ENCODE measurements at places on chromosomes 11 and 22.

DNA sequence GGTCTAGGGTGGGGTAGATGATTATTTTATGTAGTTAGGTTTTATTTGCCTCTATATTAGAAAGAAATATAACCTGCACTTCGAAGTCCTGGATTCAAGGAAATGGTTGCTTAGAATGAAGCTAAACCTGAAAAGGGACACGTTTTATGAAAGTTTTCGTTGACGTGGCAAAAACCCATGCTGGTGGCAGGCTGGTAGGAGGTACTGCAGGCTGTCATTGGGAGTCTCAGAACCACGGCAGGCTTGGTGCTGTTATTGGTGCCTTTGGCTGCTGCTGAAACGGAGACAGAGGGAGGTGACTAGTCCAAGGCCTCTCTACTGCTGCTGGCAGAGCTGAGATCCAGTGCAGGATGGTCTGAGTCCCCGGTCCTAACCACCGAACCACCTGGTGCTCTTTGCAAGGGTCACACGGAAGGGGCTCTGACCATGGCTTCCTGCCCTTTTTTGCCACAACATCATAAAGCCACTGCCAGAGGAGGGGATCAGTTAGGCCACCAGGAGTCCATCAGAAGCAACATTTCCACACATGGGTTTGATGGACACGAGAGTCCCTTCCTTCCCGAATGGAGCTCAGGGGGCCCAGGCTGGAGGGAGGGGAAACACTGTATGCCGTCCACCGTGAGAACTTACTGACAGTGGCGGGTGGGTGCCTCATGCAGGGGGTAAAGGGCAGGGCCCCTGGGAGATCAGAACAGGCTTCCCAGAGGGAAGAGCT, 13.4 kb downstream of the CSF2RB start:
- DNase-seq, result no peak

DNA sequence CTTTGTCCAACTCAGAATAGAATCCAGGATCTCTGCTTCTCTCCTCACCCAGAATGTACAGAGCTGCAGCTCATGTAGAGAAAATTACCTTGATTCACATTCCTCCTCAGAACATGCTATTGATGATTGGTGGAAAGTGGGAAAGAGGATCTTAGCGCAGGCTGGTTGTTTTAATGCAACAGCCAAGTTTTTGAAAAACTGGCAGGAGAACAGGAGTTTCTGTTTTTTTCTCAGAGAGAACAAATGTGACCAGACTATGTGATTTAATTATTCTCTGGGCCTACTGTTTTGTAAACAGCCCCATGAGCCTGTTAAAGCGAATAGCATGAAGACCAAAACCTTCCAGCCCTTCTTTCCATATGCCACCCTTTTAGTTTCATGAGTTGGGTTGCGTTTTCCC, 19.1 kb upstream of the IL18BP start:
- DNase-seq, result no peak

- DNase-seq, result no peak
These were observed 27.8 kb upstream of the DEPDC7 start for GRCh38 chr11:32987851-32988250.

GRCh38 chr11:2891326-2892214, 6.0 kb upstream of the CDKN1C start:
- DNase-seq, result no peak

GRCh38 chr22:17780116-17780740, 6.0 kb upstream of the BID start:
- DNase-seq, result no peak

DNA sequence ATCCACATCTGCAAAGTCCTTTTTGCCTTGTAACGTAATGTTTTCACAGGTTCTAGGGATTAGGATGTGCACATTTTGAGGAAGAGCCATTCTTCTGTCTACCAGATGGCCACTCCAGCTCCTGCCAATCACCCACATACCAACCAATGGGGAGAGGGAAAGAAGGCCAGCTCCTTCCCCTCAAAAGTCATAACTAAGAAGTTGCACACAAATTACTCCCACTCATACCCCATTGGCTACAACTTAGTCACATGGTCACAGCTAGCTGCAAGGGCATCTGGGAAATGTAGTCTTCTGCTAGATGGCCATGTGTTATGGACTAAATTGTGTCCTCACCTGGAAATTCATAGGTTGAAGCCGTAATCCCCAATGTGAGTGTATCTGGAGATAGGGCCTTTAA, 15.4 kb upstream of the MYOD1 start:
- no peak for DNase-seq

GRCh38 chr11:71112990-71113389, 139.4 kb downstream of the SHANK2 start:
- DNase-seq, result no peak

- no peak for DNase-seq
These were observed 9.3 kb downstream of the RPL3 start for GRCh38 chr22:39309881-39310714.

DNA sequence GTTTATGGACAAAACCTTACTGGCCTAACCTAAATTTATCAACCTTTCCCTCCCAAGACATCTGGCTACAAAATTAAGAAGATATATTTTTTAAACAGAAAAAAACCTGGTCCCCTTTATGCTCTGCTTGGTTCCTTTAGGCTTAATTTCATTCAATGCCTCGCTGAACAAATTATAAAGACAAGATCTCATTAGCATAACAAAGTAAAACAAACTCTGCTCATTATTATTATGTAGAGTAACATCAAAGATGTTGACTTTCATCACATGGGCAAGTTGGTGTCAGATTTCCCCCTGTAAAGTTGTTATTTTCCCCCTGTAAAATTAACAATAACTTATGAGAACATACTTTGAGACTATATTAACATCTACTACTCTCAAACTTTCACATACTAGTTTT, 11.0 kb downstream of the RRAS2 start:
- DNase-seq, result no peak

DNA sequence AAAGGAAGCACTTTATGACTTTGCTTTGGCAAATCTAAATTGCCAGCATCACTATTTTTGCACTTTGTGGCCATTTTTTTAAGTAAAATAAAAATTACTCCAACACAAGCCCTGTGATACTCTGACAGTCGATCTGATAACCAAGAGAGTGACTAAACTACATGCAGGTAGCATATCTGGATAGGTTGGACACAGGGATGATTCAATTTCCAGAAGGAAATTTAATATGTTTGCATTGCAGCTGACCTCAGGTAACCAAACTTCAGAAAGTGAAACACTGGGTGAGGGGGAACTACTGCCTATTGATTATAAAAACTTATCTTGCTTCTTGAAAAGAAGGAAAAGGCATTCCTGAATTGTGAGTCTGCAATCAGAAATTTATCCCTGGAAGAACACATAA, 13.9 kb downstream of the OR5B3 start:
- DNase-seq, result no peak

DNA sequence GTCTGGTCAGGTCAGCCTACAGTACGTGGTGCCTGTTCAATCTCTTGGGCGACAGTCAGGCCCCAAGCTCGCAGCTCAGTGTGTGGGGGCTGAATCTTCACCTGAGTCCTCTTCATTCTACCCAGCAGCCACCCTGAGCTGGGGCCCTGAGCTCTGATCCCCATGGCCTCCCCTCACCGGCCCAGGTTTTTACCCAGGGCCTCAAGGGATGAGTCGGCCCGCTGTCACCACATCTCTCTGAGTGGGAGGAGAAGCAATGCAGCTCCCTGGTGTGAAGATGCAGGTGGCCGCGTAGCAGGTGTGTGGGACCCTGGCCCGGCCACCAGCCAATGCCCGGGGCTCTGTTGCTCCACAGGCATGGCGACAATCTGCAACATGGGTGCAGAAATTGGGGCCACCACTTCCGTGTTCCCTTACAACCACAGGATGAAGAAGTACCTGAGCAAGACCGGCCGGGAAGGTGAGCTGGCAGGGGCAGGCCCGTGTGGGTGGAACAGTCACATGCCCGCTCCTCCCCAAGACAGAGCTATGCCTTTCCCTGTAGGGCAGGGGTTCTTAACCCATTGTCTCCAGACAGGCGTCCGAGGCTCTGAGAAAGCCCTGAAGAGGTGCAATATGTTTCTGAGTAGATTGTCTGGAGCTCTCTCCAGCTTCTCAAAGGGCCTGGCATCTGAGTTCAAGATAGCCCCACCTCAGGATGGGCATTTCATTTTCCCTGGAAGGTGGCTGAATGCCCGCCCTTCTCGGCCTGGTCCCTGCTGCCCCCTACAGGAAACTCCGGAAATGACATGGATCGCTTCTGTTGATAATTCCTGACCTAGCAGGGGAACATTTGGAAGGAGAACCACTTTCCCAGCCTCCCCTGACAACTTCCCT, 26.9 kb downstream of the POLR3H start:
- DNase-seq, result no peak

GRCh38 chr11:1718326-1718725, 21.3 kb downstream of the KRTAP5-6 start:
- DNase-seq, result no peak

DNA sequence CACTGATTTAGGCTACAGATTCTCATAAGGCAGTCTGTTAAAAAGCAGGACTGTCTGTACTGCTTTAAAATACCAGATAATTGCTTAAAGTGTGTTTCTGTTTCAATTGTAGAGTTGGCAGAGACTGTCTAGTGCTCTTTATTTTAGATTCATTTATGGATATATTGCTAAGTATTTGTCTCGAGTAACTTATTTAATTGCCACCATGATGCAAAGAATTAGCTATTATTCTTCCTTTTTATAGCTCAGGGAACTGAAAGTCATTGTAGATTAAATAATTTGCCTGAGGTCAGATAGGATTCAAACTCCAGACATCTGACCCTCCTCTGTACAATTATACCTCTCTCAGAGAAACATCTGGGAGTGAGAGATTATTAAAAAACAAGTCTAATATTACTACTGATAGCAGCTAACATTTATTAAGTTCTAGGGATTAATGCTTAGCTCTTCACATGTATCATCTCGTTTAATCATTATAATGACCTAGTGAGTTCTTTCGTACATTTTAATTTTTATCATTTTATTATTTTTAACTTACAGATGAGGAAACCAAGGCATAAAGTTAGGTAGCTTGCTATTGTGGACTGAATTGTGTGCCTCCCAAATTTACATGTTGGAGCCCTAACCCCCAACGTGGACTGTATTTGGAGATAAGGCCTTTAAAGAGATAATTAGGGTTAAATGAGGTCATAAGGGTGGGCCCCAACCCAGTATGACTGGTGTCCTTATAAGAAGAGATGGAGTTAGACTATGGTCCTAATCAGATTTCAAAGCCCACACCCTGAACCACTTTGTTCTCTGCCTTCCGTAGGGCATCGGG, 19.7 kb upstream of the RAG2 start:
- no peak for DNase-seq

- DNase-seq, result no peak
These were observed 72.3 kb downstream of the BDNF start for GRCh38 chr11:27627979-27628378.

- DNase-seq, result no peak
These were observed 1091.9 kb upstream of the TENM4 start for GRCh38 chr11:80532633-80533232.

- no peak for DNase-seq
These were observed 11.0 kb upstream of the UCP3 start for GRCh38 chr11:74019860-74020259.

GRCh38 chr11:75508051-75508561, 17.6 kb downstream of the GDPD5 start:
- DNase-seq, result no peak

GRCh38 chr11:36452236-36452940, 57.7 kb downstream of the TRAF6 start:
- peak; percentile 59 for DNase-seq

DNA sequence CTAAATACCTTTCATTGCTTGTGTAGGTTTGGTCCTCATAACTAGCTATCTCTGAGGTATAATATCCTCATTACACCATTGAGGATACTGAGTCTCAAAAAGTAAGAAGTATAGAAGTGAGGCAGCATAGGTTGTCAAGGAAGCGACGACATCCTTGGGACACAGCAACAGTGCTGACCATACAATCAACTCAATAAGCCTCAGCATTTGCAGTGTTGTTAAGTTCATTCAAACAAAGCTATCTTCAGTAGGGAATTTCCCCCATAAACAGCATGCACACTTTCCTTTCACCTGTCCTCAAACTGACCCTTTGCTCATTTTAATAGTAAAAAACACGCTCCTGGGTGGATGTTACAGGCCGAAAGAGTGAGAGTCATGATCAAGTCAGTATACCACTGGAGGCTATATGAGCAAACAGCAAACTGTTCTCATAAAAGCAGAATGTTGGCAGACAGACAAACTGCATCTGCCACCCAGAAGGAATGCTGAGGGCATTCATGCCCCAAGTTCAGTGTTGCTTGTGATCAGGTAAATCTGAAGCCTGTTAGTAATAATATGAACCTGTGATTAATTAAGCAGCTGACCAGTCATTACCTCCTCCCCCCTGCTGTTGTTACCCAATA, 756.2 kb upstream of the TENM4 start:
- no peak for DNase-seq

GRCh38 chr11:121754598-121754997, 301.8 kb upstream of the SORL1-AS1 start:
- no peak for DNase-seq

GRCh38 chr11:7418906-7419305, 66.4 kb upstream of the OLFML1 start:
- DNase-seq, result no peak

DNA sequence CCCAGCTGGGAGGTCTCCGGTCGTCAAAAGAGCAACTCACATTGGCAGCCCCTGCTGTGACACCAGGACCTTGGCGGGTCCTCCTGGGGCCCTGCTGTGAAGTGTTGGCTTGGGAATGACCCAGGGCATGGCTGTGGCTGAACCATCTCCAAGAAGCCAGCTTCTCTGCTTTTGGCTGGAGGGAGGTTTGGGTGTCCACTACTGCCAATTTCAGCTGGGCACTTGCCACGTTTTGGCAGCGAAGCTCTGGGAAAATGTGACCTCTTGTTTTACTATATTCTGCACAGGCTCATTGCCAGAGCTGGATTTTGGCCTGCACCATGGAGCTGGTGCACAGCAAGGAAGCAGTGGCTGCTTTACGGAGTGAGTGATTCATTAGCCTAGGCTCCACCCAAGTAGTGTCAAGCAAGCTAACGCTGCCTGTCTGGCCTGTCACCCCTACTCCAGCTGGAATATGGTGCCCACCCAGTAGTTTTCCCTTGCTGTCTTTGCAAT, 24.3 kb upstream of the SMCO4 start:
- peak; percentile 73 for DNase-seq

DNA sequence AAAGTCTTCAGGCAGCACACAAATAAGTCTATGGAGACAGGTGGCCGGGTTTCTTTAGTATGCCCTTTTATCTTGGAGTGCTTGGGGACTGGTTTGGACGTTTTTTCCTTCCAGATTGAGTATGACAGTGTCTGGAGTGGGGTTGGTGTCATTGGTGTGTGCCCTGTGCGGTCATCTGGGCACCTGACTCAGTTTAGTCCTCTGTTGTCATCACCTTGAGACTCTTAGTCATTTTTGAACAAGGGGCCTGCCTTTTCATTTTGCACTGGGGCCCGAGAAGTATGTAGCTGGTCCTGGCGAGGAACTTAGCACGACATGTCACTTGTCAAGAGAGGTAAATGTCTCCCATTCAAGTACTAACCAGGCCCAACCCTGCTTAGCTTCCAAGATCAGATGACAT, 27.2 kb upstream of the MYO18B start:
- no peak for DNase-seq

All from stromal cell of bone marrow (primary cell).